ENCODE measurements at places on chromosomes 1 and 21.

GRCh38 chr1:241612533-241613477 is 27.4 kb downstream of the CHML start:
- peak; percentile 80 for DNase-seq

DNA sequence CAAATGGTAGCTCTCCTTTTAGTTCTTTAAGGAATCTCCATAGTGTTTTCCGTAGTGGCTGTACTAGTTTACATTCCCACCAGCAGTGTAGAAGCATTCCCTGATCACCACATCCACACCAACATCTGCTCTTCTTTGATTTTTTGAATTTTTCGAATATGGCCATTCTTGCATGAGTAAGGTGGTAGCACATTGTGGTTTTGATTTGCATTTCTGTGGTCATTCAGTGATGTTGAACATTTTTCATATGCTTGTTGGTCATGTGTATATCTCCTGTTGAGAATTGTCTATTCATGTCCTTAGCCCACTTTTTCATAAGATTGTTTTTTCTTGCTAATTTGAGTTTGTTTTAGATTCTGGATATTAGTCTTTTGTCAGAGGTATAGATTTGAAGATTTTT is 84.6 kb upstream of the B3GALT2 start:
- DNase-seq = peak; percentile 84

DNA sequence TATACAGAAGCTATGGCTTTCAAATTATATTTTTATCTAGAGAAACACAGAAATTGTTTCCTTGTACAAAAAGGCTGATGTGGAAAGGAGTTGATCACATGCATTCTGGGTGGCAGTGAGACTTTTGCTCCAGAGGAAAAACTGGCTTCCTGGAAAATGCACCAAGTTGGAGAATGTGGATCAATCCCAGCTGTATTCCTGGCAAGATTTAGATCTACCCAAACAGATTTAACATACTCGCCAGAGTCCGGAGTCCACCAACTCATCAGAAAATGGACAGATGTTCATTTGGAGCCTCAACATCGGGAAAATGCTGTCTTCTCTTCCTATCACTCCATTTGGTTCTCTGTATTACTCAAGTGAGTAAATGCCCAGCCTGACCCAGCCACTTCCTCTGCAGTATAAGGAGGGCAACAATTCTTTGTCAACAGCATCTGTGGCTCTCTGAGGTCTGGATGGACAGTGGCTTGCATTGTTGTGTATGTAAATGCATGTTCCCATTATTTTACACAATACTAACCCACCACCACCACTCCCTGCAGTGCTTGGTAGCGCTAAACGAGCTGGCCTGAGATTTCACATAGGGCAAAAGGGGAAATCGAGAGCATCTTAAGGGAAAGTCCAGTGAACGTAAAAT is 226.2 kb upstream of the IRF2BP2 start:
- DNase-seq = no peak

- no peak for DNase-seq
These were observed 58.0 kb downstream of the STUM start for GRCh38 chr1:226606311-226607267.

DNA sequence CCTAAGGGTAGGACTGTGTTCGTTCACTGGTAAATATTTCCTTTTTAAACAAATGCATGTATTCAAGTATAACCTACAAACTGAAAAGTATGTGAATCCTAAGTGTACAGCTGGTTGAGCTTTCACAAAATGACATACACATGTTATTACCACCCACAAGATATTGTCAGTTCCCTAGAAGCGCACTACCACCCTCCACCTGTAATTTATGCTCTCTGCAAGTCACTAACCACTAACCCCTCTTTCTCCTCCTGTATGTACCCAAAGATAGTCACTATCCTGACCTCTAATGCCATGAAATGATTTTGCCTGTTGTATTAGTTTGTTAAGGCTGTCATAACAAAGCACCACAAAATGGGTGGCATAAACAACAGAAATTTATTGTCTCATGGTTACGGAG is 82.8 kb upstream of the CHODL start:
- DNase-seq = no peak

GRCh38 chr1:8040586-8040985 is 14.5 kb upstream of the ERRFI1 start:
- peak; percentile 96 for DNase-seq

GRCh38 chr1:204577794-204578478 is 61.7 kb downstream of the MDM4 start:
- no peak for DNase-seq

DNA sequence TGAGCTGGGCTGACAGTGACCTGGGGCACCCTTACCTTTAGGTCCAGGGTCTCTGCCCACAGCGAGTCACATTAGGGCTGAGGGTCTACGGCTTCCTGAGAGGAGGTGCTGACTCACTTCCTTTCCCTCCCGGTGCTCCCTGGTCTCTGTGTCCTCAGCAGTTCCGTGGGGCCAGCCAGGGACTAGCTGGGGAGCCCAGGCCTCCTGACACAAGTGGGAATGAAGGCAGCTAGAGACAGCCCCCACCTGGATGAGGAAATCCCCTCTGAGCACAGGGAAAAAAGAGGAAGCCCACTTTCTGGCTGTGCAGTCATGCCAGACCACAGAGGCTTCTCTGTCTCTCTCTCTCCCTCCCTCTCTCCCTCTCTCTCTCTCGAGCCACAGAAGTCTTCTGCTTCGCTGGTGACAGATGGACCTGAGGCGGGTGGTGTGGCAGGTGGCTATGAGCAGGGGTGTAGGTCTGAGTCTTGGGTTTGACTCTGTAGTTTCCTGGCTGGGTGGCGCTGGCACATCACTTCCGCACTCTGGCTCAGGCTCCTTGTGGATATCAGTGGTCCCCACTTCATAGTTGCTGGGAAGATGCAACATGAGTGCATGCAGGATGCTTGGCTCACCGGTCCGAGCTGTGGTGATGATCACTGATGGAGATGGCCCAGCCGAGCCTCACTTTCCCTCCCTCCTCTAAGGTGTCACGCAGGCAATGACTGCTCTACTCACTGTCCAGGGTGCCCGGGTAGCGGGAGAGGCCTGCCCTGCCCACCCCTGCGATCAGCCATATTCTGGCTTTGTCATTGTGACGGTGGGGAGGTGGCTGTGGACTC is 3.5 kb downstream of the SLC66A1 start:
- DNase-seq = peak; percentile 43

- no peak for DNase-seq
These were observed 6.5 kb downstream of the RNU5D-1 start for GRCh38 chr1:44724296-44724954.

DNA sequence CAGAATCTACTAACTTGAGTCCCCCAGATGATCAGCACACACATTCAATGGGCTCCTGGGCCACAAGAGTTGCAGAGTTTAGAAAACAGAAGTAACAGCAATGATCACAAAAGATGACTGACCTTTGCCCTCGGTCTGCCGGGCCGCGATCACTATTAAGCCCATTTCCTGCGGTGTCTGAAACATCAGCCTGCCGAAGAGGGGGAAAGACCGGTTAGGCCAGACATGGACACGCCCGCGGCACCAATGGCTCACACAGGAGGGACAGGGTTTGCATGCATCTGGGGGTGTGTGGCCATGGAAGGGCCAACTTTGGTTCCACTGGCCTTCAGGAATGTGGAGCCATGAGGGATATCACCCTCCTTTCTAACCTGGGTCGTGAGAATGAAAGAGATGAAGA is 68.2 kb downstream of the SIM2 start:
- DNase-seq = no peak

GRCh38 chr1:86296305-86297205 is 99.6 kb downstream of the ODF2L start:
- peak; percentile 8 for DNase-seq

DNA sequence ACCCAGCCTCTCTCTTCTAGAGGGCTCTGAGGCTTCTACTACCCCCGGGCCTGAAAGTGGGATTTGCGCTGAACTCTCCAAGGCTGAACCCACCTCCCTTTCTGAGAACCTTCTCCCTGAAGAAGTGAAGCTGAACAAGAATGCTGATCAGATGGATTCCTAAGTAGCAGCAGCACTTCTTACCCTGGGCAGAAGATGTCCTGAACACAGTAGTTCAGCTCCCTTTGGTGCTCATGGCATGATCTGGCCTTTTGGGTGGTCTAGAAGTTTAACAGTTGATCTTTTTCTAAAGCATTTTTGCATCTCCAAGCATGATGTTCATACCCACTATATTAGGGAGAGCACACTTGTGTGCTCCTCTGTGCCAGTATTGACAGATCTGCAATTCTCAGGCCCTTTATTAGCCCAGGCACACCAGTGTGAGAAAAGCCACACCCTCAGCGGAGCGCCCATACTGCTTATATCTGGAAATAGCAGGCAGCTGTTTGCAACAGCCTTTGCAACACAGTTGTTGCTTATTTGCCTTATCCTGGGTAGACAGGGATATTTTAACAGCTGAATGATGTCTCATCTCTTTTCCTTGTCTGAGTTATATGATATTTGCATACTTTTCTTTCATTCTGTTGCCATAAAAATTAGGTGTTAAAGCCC is 34.2 kb downstream of the CNN3 start:
- no peak for DNase-seq

DNA sequence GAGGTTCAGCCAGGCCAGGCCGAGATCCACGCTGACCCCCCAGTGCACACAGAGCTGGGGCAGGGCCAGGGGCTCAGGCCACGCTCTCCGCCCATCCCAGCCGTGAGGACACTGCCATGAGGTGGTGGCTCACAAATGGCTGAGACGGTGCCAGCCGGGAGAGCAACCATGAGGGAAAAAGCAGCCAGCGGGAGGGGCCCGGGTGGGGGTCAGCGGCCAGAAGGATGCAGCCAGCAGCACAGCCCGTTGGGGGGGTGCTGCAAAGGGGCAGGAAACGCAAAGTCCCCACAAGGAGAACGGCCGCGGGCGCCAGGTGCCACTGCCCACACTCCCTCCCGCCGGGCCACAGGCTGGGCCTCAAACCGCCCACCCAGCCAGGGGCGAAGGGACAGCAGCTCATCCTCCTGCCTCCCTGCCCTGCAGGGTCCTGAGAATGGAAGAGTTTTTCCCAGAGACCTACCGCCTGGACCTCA is 8.3 kb downstream of the TTLL10 start:
- DNase-seq = no peak

DNA sequence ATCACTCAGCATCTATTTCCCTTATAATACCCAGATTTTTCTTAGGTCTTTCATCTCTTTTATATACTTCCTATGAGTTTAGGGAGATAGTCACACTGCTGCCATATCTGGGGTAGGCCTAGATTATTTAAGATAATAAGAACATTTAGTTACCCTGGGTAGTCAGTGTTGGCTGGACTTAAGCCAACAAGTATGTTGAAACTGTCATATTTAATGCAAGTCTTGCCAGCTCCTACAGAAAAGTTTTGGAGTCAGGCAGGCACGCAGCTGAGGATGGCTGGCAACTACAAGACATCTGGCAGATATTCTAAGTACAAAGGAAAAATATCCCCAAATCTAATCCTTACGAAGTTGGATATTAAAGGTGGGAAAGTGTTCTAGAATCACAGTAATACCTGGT is 19.2 kb upstream of the DEPDC1 start:
- DNase-seq = no peak

GRCh38 chr1:162463021-162463420 is 34.6 kb upstream of the UHMK1 start:
- DNase-seq = peak; percentile 50

DNA sequence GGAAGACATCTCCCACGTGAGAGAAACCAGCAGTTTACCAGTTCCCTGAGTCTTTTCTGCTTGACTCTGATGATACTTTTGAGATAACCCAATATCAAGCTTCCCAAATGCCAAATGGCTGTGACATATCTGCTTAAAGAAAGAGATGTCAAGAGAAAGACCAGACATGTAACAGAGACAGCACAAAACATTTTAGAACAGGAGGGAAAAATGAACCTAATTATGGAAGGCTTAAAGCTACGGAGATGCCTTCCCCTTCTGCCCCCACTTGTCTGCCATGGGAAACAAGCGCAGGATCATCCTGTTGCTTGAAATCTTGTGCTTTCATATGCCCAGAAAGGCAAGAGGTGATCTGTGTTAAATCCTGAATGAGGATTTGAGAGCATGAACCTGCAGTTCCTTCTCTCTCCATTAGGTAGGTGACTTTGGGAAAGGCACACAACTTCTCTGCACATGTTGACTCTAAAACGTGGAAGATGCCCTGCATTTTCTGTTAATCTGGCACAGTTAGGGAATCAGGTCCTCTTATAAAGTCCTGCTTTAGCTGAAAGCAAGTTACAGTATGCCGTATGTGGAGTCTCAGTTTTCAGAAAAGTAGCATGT is 46.7 kb upstream of the MTR start:
- DNase-seq = no peak

DNA sequence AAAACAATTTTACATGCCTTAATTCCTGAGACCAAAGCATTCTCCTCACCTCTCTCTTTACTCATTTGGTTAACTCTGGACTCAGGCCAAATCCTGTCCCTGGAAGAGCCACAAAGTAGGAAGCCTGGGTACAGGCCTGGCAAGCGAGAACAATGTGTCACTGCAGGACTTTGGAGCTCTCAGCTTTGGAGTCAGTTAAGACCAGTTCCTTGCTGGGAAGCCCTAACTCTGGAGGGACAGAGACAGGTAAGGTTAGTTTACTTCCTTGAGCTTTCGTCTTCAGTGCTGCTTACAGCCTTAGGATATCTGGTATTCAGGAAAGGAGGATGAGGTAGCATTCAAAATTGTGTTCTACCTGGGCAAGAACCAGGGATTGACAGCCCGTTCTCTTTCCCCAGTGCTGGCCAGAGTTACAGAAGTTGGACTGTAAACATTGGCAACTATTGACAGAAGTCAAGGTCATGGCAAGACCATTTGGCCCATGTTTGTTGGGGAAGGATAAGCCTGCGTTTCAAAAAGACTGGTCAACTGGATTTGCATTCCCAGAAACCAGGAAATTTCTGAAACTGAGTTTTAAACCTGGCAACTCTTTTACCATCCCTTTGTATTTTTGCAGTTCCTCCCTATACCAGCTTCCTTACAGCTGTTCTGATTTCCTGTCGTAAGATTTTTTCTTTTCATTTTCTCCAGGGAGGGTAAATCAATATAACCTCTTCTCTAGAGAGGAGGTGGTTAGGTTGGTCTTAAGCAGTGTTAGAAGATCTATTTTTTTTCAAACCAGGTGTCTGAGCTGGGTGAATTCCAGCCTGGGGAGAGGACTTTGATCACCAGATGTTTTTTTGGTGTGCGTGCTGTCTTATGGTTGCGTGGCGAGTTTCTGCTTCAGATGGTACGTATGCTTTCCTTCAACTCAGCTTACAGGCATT is at the start of gene C4BPB:
C4BPB (plus strand) TSS at position 160 of the 926 bp plus-strand sequence; CDS start at position 832, 672 bp downstream.
- DNase-seq = peak; percentile 35

DNA sequence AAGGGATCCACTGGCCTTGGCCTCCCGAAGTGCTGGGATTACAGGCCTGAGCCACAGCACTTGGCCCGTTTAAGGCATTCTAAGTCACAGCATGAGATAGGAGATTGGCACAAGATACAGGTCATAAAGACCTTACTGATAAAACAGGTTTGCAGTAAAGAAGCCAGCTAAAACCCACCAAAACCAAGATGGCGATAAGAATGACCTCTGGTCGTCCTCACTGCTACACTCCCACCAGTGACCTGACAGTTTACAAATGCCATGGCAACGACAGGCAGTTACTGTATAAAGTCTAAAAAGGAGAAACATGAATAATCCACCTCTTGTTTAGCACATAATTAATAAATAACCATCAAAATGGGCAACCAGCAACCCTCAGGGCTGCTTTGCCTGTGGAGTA is 33.3 kb upstream of the RCC2 start:
- no peak for DNase-seq

Data from astrocyte of the hippocampus (primary cell).